Activated naive CD4-positive, alpha-beta T cell treated with anti-CD3 and anti-CD28 coated beads, Interleukin-2, amount 50 U/mL, for 16 hours (primary cell): ENCODE measurements at places on chromosomes 16 and 17.

- peak; percentile 85 for DNase-seq
Measured at GRCh38 chr17:49407981-49408501, 6.6 kb downstream of the PHB1 start.

DNA sequence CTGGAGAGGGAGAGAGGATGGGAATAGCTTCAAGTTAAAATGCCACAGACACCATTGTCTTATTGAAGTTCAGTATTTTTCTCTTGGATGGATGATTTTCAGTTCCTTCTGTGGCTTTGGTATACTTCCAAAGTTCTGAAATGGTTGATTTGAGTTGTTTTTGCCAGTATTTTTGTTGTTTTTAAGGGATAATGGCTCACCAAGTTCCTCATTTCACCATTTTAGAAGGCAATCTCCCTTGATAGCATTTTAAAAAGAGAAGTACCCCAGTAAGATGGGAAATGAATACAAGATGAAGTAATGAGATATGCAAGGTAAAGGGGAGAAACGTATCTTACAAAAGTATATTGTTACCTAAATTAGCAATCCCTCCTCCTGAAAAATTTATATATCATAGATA lies 18.5 kb upstream of the SPDYE4 start:
- DNase-seq: no peak

GRCh38 chr16:81905277-81905676 lies 106.0 kb downstream of the SDR42E1 start:
- DNase-seq: no peak

- DNase-seq: no peak
Measured at GRCh38 chr17:69818467-69818866, 256.6 kb upstream of the KCNJ16 start.

DNA sequence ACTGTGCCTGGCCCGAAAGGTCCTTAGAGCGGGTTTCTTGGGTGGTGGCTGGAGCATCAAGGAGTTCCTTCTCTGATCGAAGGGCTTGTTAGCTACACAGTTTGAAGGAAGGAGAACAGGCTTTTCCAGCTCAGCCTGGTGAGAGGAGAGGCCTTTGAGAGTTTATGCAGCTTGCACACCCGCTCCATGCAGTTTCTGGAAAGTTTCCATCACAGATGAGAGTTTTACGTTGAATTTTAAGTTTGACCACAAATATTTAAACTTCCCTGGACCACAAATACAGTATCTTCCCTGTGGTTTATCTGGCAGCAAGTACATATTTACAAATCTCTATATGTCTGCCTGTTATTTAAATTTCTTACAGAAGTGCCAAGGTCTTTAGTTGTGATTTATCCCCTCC lies 56.8 kb downstream of the HIC1 start:
- DNase-seq: no peak

DNA sequence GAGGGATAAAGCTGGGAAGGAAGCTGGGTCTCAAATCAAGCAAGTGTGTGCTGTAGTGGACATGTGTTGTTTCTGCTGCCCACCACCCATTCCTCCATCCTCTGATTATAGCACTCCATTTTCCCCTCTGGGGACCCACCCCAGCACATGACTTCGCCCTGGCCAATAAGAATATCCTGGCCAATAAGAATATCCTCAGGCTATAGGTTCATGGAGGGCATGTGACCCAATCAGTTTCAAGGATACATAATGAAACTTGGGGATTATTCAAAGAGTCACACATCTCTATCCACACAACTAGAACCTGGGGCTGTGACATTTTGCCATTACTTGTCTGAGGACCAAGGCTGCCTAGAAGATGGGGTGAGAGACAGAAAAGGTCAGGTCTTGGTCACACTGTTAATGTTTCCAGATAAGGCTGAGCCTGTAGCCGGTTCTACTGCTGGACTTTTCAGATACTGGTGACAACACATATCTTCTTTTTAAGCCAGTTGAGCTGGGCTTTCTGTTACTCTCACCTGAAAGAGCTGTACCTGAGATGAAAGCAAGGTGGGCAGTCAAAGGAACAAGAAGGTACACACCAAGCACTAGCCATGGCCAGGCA lies 33.7 kb downstream of the MYO18A start:
- no peak for DNase-seq

- no peak for DNase-seq
Measured at GRCh38 chr16:27529962-27530361, 19.8 kb downstream of the GTF3C1 start.

DNA sequence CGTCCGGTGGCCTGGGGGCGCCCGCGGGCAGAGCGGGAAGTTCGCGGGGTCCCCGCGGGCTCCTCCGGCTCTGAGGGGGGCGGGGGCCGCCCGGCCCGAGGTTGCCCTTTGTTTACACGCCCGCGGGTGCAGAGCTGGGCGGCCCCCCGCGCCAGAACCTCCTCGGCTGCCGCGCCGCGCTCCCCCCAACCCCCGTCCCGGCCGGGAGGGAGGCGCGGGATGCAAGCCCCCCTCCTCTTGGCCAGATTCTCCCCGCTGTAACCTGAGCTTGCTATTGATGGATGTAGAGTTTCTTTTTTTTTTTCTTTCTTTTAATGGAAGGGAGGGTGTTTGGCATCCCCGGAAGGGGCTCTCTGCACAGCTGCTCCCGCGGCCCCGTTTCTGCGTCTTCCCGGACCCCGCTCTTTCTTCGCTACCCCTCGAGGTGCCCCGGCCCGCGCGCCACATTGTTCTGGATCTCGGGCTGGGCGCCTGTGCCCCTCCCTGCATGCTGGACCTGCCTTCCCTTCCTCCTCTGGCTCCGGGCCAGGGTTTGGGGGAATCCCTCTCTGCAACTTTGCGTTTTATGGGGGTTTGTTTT lies 646 bp downstream of the CBX2 start:
- DNase-seq: no peak

GRCh38 chr17:54795046-54795445 lies 105.6 kb upstream of the TOM1L1 start:
- no peak for DNase-seq

GRCh38 chr17:42937712-42938596 lies 26.3 kb downstream of the AARSD1 start:
- DNase-seq: peak; percentile 20

GRCh38 chr17:76092526-76093413 lies 10.8 kb downstream of the EXOC7 start:
- no peak for DNase-seq
